ENCODE measurements at places on chromosomes 3 and 15.

- DNase-seq: peak; percentile 45
Measured at GRCh38 chr3:13452490-13453335, 27.4 kb upstream of the HDAC11 start.

DNA sequence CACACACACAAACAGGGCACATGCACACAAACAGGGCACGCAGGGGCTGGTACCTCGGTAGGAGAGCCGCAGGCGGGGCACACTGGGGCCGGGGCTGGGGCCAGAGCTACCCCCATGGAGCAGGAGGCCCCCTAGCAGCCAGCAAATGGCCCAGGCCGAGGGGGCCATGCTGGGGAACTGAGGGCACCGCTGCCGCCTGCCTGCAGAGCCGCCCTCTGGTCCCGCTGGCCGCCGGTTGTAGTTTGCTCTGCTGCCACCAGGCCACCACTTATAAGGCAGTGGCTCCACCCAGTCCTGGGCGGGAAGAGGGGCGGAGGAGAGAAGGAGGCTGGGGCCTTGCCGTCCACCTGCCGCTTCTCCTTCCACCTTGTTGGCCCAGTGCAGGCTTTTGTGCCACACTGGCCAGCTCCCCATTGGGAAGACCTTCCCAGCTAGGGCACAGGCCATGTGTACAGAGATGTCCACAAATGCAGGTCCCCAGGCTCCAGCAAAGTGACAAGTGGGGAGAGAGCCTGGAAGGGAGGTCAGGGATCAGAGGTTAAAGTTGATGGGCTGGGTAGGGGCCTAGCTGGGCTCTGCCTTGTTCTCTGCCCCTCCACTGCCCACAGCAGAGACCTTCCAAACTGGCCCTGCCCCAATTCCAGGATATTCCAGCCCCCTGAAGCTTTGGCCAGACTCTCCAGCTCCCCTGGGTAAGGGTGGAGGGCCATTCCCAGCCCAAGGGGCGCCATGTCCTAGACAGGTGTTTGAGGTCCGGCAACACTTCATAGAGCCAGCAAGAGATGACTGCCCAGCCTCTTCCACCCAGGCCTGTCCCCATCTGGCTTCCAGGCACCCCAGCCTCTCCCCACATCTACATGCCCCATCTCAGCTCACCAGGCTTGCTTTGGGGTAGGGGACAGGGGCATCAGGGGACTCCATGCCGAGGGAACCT, at the start of gene SEMA3G:
TSS of gene SEMA3G (minus strand) at position 244 of the 934 bp plus-strand sequence. CDS start at position 168, 76 bp downstream.
- peak; percentile 77 for DNase-seq

DNA sequence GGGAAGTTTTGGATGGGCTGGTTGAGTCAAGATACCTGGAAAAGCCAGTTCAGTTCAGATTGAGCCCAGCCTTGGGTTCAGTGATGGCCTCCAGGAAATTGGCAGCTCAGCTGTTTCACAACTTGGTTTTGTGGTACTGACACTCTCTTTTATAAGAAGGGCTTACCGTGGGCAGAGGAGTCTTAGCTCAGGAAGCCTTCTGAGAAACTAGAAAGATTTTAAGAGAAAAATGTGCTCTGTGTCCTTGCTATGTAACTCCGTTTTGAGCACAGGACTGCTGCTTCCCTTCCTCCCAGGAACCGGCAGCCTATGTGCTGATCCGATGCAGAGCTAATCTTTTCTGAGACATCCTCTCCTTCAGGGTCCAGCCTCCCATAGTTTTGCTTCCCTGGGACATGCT, 46.6 kb upstream of the RASGRP1 start:
- DNase-seq: no peak

DNA sequence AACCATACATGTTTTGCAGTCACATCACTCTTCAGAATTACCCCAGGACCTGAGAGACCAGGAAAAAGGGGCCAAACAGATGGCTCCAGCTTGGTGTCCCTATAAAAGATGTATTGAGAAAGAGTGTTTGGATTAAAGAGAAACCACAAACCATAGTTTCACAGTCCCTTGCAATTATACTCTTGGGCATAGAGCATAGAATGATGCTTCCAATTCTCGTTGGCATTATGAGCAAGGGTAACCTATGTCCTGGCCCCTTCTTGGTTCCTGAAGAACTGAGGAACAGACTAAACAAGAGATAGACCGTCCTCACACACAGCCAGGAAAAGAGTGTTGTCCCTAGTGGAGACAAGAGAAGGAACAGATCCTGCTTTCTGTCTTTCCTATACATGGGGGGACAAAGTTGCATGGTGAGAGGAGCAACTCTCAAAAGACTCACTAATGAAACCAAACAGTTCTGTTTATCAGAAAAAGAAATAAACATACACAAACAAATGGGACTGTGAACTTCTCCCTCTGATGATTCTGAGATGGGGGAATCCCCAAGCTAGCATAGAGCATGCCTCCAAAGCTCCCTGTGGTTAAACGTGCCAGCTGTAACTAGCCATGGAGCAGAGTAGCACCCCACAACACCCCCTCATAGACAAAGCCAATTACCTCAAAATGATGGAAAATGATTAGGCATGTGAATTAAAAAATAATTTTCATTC, 908.6 kb downstream of the NTRK3 start:
- DNase-seq: no peak

DNA sequence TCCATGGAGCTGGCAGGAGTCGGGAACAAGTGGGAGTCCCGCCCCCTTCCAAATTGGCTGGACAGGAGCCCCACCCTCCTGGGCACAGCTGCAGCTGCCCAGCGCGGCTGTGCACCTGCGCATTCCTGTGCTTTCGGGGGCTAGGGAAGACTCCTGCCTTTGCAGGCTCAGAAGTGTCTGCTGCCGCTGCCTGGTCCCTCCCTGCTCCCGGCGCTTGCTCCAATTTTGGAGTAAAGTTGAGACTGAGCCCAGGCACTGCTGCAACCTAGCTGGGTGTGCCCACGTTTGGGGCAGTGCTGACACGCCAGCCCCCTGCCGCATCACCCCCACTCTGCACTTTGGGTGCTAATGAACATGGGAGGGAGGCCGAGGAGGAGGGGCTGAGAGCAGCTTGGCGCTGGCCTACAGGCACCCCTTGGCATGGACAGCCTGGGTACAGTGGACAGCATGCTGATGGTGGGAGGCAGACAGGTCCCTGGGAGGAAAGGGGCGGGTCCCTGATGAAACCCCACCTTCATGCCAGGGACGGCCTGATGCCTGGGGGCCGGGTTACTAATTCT, 399.2 kb upstream of the CNTN4 start:
- no peak for DNase-seq

- DNase-seq: no peak
Measured at GRCh38 chr3:182596676-182597410, 196.5 kb upstream of the ATP11B start.

GRCh38 chr15:73624530-73624929, 8.7 kb downstream of the NPTN start:
- no peak for DNase-seq

GRCh38 chr15:91853948-91854638, 585 bp downstream of the SLCO3A1 start:
- DNase-seq: peak; percentile 70

- DNase-seq: no peak
Measured at GRCh38 chr3:40229963-40230362, 79.5 kb upstream of the EIF1B start.

DNA sequence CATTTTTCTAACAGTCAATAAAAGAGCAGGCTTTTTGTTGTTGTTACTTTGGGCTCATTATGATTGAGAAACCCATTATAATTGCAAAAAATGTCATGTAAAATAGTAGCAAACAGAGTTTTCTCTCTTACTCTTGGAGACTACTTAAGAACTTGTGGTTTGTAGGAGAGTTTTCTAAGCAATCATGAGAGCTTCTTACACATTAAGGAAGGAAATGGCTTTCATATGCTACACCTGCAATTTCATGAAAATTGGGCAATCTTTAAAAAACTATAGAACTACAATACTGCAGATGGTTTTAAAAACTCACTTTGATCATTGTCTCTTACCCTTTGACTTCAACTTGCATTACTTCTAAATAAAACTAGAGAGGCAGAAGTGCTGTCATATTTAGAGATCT, 701.8 kb downstream of the ZPLD1 start:
- no peak for DNase-seq

DNA sequence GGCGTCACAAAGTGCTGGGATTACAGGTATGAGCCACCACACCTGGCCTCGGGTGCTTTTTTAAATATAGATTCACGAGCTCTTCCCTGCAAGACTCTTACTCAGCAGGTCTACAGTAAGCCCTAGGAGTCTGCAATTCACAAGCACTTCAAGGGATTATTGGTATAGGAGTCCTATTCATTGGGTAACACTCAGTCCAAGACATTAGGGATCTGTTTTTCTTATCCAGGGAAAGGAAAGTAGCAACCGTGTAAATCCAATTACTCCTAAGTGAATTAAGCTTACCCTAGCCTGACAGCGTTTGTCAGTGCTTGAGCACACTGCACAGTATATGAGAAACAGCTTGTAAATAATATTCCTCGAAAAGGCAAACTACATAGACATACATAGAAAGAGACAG, 109.9 kb downstream of the SENP2 start:
- DNase-seq: no peak

- DNase-seq: no peak
Measured at GRCh38 chr3:13235897-13236296, 162.7 kb upstream of the IQSEC1 start.

- DNase-seq: no peak
Measured at GRCh38 chr3:188854772-188855149, 317.0 kb upstream of the TPRG1 start.

DNA sequence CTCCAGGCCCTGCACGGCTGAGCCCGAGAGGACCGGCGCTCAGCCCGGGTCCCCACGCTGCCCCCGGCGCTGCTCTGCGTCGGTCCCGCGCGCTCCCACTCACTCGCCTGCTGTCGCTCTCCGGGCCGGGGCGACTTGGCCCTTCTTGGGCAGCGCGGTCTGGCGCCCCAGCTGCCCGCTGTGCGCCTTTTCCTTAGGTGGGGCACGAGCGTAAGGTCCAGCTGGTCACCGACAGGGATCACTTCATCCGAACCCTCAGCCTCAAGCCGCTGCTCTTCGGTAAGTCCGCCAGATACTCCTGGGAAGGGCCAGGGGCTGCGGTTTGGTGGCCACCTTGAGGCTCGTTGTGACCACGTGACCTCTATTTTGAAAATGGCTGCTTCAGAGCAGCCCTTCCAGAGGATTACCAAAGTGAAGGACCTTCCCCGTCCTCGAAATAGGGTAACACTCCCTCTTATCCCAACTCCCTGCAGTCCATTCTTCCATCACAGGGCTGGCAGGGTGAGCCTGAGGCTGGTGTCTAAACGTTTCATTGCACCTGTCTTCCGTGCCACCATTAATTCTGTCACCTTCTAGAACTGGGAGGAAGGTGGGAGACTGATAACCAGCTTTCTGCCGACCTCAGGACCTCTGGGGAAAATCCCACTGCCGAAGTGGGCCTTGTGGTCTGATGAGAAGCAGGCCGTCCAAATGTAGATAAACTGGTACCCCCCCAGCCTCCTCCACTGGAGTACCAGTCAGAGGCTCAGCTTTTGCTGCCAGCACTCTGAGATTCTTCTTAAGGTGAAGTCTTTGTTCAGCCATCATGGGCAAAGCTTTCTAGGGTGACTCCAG, 812 bp downstream of the P4HTM start:
- DNase-seq: no peak

DNA sequence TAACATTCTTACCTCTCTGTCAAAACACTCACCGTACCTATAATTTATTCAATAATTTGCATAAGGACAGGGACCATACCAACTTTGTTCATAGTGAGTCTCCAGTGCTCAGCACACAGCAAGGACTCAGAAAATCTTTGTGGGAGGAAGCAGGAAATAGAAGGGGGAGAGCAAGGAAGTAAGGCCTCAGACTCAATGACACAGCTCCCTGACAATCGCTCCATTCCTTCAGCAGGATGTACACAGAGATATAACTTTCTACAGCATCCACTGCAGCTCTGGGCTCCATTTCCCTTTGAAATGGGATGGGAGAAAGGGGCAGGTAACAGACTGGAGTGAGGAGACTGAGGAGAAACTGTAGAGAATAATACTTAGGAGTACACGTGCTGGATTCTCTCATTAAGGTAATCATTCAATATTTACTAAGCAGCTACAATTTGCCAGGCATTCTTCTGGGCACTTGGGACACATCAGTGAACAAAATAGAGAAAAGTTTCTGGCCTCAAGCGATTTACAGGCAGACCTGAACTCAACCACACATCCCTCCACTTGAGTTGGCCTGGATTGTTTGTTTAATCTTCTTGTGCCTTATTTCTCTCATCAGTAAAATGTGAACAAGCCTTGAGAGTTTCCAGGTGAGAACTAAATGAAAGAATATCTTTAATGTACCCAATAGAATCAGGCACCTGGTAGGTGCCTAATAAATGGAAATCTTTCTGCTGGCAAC, 330.3 kb upstream of the THBS1 start:
- DNase-seq: no peak

DNA sequence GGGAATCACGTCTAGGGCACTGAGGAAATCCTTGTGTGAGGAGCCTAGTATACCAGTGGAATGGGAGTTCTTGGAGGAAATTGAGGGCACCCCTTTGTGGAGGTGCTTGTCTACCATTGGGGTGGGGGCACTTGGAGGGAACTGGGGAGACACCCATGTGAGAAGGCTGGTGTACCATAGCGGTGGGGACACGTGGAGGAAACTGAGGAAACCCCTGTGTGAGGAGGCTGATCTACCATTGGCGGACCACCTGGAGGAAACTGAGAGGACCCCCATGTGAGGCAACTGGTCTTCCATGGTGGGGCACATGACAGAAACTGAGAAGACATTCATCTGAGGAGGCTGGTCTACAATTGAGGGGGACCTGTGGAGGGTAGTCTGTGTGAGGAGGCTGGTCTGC, 164.5 kb downstream of the FBLN2 start:
- no peak for DNase-seq

DNA sequence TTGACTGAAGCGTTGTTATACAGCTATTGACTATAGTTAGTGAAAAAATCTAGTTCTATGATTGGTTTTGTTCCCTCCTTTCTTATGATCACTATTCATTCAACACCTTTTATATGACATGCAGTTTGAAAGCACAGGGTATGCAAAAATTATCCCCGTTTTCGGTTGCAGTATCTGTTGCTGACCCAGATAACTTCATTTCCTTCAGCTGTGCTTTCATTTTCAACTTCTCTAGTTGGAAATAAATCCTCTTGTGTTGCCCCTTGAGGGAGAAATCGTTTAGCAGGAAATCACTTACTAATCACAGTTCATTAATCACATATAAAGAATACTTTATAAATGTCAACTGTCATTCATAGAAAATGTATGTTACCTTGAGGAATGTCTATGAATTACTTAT, 55.1 kb downstream of the MBNL1 start:
- DNase-seq: no peak

DNA sequence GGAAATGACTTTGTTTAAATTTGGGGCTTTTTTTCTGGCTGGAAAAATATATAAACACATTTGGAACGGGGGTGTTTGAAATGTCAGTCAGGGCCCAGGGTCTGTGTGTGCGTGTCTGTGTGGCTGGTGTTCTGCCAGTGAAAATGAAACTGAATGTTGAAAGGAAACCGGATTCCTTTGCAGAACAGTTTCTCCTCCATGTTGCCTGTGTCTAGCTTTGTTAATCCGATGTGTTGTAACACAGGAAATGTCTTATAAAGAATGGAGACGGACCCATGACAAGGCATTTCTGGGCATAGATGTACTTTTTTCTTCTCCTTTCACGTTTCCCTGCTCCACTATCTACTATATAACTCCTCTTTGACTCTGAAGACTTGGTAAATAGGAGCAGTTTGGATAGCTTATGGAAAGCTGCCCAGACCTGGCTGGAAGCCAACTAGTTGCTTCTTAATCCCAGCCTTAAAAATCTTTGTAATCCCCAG, 2.8 kb downstream of the SQOR start:
- DNase-seq: no peak

- no peak for DNase-seq
Measured at GRCh38 chr3:26104851-26105251, 315.0 kb downstream of the OXSM start.

GRCh38 chr15:41809121-41809520, 18.8 kb upstream of the JMJD7 start:
- DNase-seq: no peak
